ENCODE measurements at places on chromosomes 6 and 20. TPM values are rescaled to one million over a fixed set of nuclear protein-coding genes. Genes with fewer than 3 reads are reported as not detected.

GRCh38 chr6:72132427-72132826, 246.1 kb downstream of the RIMS1 start:
- H3K27ac ChIP-seq: no peak overlapping the region
- DNase-seq: no peak
- H3K27me3 ChIP-seq: no peaks in the 10 kb centered on the region
- no peak overlapping the region for H3K4me3 ChIP-seq
- no peaks in the 10 kb centered on the region for H3K4me1 ChIP-seq

DNA sequence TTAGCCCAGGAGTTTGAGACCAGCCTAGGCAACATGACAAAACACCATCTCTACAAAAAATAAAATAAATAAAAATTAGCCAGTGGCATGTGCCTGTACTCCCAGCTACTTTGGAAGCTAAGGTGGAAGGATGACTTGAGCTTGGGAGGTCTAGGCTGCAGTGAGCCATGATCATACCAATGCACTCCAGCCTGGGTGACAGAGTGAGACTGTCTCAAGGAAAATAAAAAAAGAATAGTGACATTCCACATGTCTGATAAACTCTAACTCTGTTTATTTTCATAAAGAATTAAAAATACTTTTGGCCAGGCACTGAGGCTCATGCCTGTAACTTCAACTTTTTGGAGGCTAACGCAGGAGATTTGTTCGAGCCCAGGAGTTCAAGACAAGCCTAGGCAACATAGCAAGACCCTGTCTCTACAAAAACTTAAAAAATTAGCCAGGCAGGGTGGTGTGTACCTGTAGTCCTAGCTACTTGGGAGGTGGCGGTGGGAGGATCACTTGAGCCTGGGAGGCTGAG, 115.1 kb downstream of the GJA1 start:
- no peak for DNase-seq
- no peaks in the 10 kb centered on the region for H3K36me3 ChIP-seq
- H3K4me1 ChIP-seq: no peaks in the 10 kb centered on the region
- H3K27ac ChIP-seq: no peak overlapping the region
- no peaks in the 10 kb centered on the region for H3K27me3 ChIP-seq
- H3K4me3 ChIP-seq: no peak overlapping the region

DNA sequence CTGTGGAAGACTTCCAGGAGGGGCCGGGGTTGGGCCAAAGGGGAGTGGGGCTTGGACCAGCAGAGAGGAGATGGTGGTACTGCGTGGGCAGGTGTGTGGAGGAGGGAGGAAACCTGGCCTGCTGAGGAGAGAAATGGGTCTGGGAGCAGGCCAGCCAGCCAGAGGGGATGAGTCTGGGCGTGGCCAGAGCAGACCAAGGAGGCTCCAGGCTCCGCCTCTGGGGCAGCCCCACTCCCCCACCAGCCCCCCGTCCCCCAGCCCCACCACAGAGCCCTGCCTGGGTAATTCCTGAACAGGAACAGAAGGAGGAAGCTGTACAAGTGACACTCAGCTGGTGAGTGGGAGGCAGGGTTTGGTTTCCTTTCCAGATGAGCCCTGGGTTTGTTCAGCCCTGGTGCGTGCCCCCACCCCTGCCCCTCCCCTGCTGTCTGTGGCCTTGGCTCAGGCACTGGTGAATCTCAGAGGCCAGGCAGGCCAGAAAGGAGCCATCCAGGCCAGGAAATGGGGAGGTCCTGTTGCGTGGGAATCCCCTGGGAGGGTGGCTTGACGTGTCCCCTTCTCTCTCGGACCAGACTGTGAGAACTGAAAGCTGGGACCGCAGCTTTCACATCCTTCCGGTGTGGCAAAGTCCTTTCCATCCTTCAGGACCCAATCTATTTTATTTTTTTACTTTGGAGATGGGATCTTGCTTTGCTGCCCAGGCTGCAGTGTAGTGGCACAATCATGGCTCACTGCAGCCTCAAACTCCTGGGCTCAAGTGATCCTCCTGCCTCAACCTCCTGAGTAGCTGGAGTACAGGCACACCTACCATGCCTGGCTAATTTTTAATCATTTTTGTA, 9.4 kb upstream of the SRC start:
- H3K4me3 ChIP-seq: no peak overlapping the region
- no peaks in the 10 kb centered on the region for H3K36me3 ChIP-seq
- peaks cover 20% of the 10 kb centered on the region for H3K4me1 ChIP-seq

- no peaks in the 10 kb centered on the region for H3K36me3 ChIP-seq
- no peak overlapping the region for H3K4me3 ChIP-seq
- no peaks in the 10 kb centered on the region for H3K27me3 ChIP-seq
- no peaks in the 10 kb centered on the region for H3K4me1 ChIP-seq
- H3K27ac ChIP-seq: no peak overlapping the region
- DNase-seq: no peak
Measured at GRCh38 chr20:40900666-40901215, 127.9 kb upstream of the TOP1 start.

DNA sequence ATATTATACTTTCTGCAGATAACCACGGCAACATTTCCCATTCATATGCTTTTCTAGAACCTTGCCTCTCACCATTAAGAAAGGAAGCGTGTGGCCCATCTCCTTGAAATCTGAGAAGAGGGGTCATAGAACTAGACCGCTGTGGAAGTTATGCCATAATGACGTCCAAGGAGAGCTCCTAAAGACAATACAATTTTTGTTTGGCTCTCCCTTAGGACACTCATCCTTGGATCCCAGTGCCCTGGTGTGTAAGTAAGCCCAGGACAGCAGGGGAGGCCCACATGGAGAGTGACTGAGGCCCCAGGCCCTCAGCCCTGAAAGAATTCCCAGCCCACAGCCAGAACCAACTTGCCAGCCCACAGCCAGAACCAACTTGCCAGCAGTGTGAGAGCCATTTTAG, 379.6 kb downstream of the FOXA2 start:
- H3K4me3 ChIP-seq: no peak overlapping the region
- no peak for DNase-seq
- no peaks in the 10 kb centered on the region for H3K4me1 ChIP-seq
- H3K27me3 ChIP-seq: no peaks in the 10 kb centered on the region
- no peak overlapping the region for H3K27ac ChIP-seq

- H3K4me1 ChIP-seq: peaks cover 11% of the 10 kb centered on the region
- no peak overlapping the region for H3K27ac ChIP-seq
- no peaks in the 10 kb centered on the region for H3K27me3 ChIP-seq
- H3K36me3 ChIP-seq: no peaks in the 10 kb centered on the region
- no peak for DNase-seq
Measured at GRCh38 chr6:87754828-87755227, 52.8 kb upstream of the AKIRIN2 start.

SPATA25 gene
- total RNA-seq: 0.58 TPM

SRMS gene
- total RNA-seq: not detected

DNMT3B gene
- 2.9 TPM for total RNA-seq

- H3K36me3 ChIP-seq: no peaks in the 10 kb centered on the region
- no peaks in the 10 kb centered on the region for H3K27me3 ChIP-seq
- no peak for DNase-seq
- no peak overlapping the region for H3K27ac ChIP-seq
- no peak overlapping the region for H3K4me3 ChIP-seq
Measured at GRCh38 chr6:68159433-68159832, 475.6 kb upstream of the ADGRB3 start.

DNA sequence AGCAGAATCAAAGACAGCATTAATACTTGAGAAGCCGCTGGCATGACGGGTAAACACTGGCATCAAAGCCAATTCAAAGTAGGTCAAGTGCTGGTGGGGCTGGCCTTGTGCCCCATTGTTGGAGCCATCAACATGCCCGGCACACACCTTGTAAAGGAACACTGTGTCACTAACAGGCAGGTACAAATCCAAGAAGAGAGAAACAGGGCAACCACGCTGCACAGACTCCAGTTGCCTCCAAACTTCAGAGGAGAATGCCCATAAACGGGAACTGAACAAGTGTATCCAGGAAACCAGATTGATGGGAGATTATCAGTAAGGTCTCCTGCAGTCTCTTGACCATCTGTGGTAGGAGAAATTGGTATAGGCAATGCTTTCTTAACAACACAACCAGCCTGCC, 127.0 kb upstream of the STXBP5 start:
- no peaks in the 10 kb centered on the region for H3K27me3 ChIP-seq
- no peak overlapping the region for H3K4me3 ChIP-seq
- no peak overlapping the region for H3K27ac ChIP-seq
- no peak for DNase-seq
- no peaks in the 10 kb centered on the region for H3K36me3 ChIP-seq
- H3K4me1 ChIP-seq: no peaks in the 10 kb centered on the region

C20orf202 gene
- total RNA-seq: not detected

SERPINB6 gene
- 52.2 TPM for total RNA-seq

GRCh38 chr6:154234019-154234772, 122.4 kb downstream of the IPCEF1 start:
- peaks cover 15% of the 10 kb centered on the region for H3K36me3 ChIP-seq
- no peak overlapping the region for H3K4me3 ChIP-seq
- H3K4me1 ChIP-seq: peaks cover 76% of the 10 kb centered on the region
- DNase-seq: no peak
- H3K27ac ChIP-seq: peak overlapping the region; percentile 85

GRCh38 chr20:10652185-10652584, 21.6 kb downstream of the JAG1 start:
- no peaks in the 10 kb centered on the region for H3K36me3 ChIP-seq
- H3K27me3 ChIP-seq: peaks cover 16% of the 10 kb centered on the region
- H3K4me3 ChIP-seq: no peak overlapping the region
- H3K27ac ChIP-seq: no peak overlapping the region
- H3K4me1 ChIP-seq: no peaks in the 10 kb centered on the region
- no peak for DNase-seq

DNA sequence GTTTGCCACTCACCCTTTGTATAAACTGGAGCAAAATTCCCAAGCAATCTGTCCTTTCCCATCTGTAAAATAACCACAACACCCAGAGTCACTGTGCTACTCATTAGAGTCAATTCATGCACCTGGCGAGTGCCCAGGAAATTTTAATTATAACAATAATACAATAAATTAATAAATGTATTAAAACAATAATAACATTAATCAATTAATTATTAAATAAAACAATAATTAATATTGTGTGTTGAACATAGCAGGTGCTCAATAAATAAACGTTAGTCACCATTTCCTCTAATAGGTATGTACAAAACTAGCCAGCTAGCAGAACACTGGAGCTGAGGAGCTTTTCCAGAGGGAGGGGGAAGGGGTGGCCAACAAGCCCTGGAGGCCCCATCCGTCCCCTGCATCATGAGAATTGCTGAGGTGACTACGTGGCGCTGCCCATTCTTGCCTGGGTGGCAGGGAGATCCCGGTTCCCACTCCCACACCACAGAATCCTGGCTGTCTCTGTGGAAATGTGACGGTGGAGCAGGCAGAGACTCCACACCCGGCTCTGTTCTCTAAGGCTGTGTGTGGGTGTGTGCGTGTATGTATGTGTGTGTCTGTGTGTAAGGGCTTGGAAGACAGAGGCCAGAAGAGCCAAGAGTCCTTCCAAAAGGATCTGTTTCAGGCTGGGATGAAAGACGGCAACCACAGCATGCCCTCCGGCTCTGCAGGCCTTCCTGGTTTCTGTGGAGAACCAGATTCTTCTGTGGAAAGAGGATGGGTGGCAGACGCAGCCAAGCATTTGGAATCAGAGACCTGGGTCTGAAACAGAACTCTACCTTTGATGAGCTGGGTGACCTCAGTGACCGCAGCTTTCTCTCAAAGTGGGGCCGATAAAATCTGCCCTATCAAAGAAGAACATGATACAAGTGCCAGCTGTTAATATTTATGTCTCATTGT, 18.8 kb upstream of the EZR start:
- H3K27ac ChIP-seq: no peak overlapping the region
- DNase-seq: no peak
- H3K36me3 ChIP-seq: no peaks in the 10 kb centered on the region
- no peaks in the 10 kb centered on the region for H3K4me1 ChIP-seq

BANF2 gene
- not detected for total RNA-seq

GRCh38 chr6:32889533-32889932, 35.5 kb downstream of the PSMB9 start:
- H3K4me3 ChIP-seq: no peak overlapping the region
- no peaks in the 10 kb centered on the region for H3K27me3 ChIP-seq
- DNase-seq: no peak

PPP1R14C gene
- 0.86 TPM for total RNA-seq

- no peak for DNase-seq
- H3K27ac ChIP-seq: no peak overlapping the region
- H3K36me3 ChIP-seq: peaks cover 15% of the 10 kb centered on the region
- H3K4me1 ChIP-seq: peaks cover 13% of the 10 kb centered on the region
- H3K4me3 ChIP-seq: no peak overlapping the region
Measured at GRCh38 chr20:59211208-59211765, 47.7 kb downstream of the ZNF831 start.

- no peak for DNase-seq
- H3K27ac ChIP-seq: no peak overlapping the region
- no peaks in the 10 kb centered on the region for H3K36me3 ChIP-seq
Measured at GRCh38 chr6:14897831-14898230, 348.0 kb upstream of the JARID2 start.

JPH2 gene
- 0.47 TPM for total RNA-seq

- H3K36me3 ChIP-seq: peaks cover 13% of the 10 kb centered on the region
- no peak for DNase-seq
Measured at GRCh38 chr6:27812078-27812804, 100.0 kb downstream of the OR2B2 start.

DNA sequence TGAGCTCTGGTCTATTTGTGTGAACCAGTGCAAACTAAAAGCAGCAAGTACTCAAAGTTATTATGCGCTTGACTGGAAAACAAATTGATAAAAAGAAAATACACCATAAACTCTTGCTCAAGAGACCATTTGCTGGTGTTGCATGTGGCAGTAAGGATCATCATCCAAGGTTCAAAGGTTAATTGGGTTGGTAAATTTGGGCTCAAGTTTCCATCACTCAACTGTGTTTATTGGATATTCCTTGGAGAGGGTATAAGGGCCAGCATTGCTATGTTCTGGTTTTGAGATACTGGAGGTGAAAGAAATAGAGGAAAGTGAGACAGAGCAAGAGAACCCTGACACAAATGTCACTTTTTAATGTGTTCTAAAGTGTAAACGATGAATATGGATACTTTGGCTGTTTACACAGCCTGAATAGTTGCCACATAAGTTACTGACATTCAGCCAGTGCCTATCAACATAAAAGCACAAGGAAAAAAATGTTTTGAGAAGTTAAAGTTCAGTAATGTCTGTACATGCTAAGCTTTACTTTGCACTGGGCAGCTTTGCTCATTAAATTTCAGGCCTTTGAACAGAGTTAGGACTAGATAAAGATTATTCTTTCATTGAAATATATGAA, 736.1 kb downstream of the HDGFL1 start:
- H3K36me3 ChIP-seq: no peaks in the 10 kb centered on the region
- DNase-seq: no peak
- no peaks in the 10 kb centered on the region for H3K4me1 ChIP-seq
- no peaks in the 10 kb centered on the region for H3K27me3 ChIP-seq

GRCh38 chr6:97081010-97081590, 156.6 kb downstream of the KLHL32 start:
- H3K4me3 ChIP-seq: no peak overlapping the region
- no peak for DNase-seq
- peaks cover 16% of the 10 kb centered on the region for H3K4me1 ChIP-seq
- H3K27me3 ChIP-seq: no peaks in the 10 kb centered on the region

Data from activated CD8-positive, alpha-beta T cell treated with anti-CD3 and anti-CD28 coated beads for 36 hours (primary cell).